Thyroid gland (tissue), 4 donors: ENCODE measurements at places on chromosomes 1 and 21. TPM values are rescaled to one million over a fixed set of nuclear protein-coding genes. Genes with fewer than 3 reads are reported as not detected.

DNA sequence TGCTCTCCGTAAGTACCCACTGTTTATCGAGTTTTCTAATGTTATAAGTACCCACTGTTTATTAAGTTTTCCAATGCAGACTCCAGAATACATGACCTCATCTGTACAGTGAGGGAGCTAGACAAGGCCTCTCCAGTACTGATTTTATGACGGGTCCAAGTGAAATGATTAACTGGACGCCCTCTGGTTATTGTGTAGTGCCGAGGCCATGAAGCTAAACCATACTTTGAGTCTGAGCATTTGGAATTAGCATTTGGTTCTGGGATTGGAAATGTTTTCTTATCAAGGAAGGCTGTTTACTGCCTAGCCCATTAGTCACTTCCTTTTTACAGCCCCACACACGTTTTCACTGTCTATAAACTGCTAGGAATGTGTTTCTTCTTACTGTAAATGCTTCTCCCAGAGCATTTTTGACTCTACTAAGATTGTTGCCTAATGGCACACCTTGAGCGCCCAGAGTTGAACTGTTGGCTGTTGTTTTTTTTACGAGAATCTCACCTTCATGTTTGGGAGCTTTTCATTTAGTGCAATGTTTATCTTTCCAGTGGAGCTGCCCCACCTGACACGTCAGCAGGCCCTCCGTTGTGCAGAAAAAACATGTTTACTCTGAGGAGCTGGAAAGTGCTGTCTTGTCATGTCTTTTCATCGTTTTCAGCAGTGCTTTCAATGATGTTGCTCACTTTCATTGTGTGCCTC lies 26.9 kb downstream of the SPATA46 start:
- no peak for DNase-seq

The SLC50A1 gene
- 42.2 TPM for total RNA-seq

- no peak for DNase-seq
Measured at GRCh38 chr1:205578780-205579571, 52.8 kb downstream of the ELK4 start.

DNA sequence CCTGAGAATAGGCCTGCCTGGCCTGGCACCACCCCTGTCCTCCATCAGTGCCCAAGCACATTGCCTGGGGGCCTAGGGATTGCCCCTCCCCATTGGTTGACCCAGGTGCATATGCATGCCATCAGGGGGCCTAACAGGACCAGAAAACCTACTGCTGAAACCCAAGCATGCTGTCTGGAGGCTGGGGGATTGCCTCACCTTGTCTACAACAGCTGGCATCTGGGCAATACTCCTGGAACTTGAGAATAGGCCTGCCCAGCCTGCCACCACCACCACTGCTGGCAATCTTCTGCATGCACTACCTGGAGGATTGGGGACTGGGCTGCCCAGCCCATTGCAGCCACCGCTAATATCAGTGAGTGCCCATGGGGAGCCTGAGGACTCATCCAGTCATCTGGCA lies 56.1 kb upstream of the BCL10 start:
- DNase-seq: no peak

GRCh38 chr1:4079815-4080214 lies 179.7 kb upstream of the C1orf174 start:
- DNase-seq: no peak

DNA sequence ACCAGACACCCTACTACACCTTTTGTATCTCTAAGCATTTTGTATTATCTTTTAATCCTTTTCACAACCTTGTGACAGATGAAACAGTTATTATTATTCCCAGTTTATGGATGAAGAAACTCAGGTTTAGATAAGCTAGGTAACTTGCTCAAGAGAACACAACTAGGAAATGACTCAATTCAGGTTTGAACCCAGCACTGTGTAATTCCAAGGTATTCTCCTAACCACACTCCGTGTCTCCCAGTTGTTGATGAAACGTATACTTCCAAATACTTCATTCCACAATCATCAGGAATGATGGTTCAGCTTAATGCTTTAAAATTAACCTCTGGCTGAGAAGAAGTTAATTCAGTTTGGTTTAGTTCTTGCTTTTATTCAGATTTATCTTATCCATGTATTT lies 51.7 kb upstream of the MRPS6 start:
- no peak for DNase-seq

The ARPC5 gene
- 158 TPM for total RNA-seq

The PFKFB2 gene
- total RNA-seq: 87.7 TPM

DNA sequence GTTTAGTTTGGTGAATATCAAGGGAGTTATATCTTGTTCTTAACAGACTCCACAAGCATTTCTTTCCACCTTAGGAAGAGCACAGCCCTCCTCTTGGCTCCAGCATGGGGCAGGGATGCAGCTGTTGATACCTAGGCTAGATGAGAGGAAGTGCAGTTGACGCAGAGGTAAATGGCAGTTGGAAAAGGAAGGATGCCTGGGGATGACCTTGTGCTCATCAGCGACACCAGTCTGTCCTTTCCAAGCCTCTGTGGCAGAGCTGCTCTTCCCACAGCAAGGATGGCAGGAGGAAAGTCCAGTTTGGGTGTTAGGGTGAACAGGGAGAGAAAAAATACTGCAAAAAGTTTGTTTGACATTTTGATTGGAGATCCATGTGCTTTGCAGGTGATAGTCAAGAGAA lies 6.2 kb downstream of the PROX1 start:
- DNase-seq: no peak

The GJC2 gene
- total RNA-seq: 2.8 TPM

DNA sequence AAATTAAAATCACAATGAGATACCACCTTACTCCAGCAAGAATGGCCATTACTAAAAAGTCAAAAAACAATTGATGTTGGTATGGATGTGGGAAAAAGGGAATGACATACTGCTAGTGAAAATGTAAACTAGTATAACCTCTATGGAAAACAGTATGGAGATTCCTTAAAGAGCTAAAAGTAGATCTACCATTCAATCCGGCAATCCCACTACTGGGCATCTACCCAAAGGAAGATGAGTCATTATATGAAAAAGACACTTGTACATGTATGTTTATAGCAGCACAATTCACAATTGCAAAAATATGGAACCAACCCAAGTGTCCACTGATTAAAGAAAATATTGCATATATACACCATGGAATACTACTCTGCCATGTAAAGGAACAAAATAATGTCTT lies 37.2 kb downstream of the SUSD4 start:
- DNase-seq: no peak

DNA sequence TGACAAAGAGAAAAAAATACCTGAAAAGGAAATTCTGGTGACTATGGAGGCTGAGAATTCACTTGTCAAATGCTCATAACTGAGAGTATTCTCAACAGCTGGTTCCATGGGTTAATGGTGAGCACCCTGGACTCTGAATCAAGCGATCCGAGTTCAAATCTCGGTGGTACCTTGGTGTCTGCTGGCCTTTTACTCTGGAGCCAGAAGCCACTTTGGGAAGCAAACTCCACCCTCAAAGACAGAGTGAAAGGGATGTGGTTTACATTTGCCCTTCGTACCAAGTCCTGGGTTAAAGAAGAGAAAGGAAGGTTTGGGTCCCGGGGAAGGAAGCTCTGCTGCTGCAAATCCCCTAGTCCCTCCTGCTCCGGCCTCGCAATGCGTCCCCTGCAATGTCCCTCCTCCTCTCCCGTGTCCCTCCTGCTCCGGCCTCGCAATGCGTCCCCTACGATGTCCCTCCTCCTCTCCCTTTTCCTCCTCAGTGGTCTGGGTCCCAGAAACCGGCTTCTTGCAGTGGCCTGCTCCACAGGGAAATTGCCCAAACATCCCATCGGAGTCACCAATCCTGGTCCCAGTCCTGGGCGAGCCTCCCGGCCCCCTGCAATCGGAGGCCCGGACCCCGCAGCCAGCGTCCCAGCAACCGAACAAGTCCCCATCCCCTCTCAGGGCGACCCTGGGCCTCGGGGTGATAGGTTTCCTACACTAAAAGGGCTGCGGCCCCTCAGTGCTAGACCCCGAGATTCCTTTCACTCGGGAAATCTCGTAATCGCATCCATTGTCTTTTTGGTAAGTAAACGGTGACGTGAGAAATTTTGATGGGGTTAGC lies 129.4 kb downstream of the PPIAL4G start:
- DNase-seq: no peak

- DNase-seq: peak; percentile 44
Measured at GRCh38 chr21:33286600-33287456, 20.7 kb downstream of the IL10RB start.

DNA sequence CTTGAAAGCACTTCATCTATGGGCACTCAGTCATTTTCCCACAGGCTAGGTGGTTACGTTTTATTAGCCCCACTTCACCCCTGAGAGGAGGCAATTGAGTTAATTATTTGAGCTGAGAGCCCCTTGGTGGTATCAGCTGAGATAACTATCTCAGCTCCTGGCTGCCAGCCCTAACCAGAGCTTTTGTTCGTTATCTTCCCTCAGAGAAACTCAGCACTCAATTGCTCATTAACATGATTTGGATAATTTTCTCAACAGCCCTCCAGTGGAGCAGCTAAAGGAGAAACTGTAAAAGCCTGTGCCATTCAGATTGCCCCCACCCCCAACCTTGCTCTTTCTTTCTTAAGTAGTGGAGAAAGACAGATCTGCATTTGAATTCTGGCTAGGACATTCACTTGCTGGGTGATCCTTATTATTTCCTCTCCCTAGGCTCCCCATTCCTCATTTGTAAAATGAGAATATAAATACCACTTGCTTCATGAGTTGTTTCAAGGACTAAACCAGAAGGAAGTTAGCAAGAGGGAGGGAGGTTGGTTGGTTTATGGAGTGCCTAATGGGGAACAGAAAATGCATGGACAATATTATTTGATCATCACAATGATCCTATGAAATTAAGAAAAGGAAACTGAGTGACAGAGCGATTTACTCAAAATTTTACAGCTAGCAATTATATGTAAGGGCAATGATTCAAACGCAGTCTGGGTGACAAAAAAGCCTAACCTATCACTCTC lies 218.7 kb upstream of the FGGY start:
- DNase-seq: no peak

The RNU1-3 gene
- total RNA-seq: under 0.01 TPM

GRCh38 chr1:54114955-54115354 lies 37.8 kb downstream of the CDCP2 start:
- DNase-seq: no peak

GRCh38 chr1:153422450-153423068 lies 6.2 kb downstream of the S100A7A start:
- peak; percentile 74 for DNase-seq

- DNase-seq: no peak
Measured at GRCh38 chr1:31715873-31716220, 12.0 kb upstream of the COL16A1 start.

GRCh38 chr1:37009521-37009920 lies 24.8 kb downstream of the GRIK3 start:
- no peak for DNase-seq

The OR2T11 gene
- not detected for total RNA-seq

DNA sequence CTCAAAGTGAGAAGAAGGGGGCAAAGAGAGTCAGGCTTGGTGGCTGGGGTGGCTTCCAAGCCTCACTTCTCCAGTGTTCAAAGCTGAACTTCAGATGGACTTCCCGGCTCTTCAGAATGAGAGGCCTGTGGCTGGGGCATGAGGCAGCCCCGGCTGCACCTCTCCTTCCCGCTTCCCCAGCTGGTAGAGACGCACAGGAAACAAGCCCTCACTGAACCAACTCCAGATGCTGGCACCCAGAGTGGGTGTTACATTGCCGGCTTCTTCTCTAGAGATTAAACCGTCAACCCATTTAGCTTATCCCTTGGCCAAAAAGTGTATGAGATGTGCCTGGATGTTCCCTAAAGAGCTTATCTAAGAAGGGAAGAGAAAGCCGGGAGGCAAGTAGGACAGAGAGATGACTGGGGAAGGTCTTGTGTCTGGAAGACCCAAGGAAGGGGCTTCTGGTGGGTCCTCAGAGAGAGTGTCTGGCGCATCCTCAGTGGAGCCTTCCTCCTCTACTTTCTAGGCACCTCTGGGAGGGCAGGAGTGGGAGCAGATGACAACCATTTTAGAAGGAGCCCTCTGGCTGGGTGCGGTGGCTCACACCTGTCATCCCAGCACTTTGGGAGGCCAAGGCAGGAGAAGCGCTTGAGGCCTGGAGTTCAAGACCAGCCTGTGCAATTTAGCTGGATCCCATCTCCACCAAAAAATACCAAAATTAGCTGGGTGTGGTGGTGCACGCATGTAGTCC lies 2.0 kb downstream of the ADAMTSL4 start:
- DNase-seq: no peak

The RAB3B gene
- total RNA-seq: not detected

GRCh38 chr1:208637181-208637580 lies 393.0 kb upstream of the PLXNA2 start:
- no peak for DNase-seq

The SLC44A3 gene
- 6.7 TPM for total RNA-seq

- no peak for DNase-seq
Measured at GRCh38 chr1:11722538-11722937, 13.4 kb upstream of the AGTRAP start.

The TMEM52 gene
- not detected for total RNA-seq

DNA sequence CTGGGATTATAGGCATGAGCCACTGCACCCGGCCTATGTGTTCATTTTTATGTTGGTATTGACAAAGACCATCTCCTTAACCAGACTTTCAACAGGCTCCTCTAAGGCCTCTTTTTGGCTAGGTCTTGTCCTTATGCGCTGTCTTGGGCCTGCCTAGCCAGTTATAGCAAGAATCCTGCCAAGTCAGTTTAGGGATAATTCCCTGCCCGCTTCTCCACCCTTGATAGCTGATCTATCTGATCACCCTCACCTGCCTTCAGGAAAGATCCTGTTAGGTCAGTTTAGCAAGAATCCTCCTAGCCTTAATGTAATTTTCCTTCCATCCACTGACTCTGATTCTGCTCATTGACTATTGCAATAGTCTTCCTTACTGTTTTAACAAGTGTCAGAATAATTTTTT lies 2.4 kb upstream of the B4GALT3 start:
- DNase-seq: no peak

The NBPF6 gene
- total RNA-seq: not detected

DNA sequence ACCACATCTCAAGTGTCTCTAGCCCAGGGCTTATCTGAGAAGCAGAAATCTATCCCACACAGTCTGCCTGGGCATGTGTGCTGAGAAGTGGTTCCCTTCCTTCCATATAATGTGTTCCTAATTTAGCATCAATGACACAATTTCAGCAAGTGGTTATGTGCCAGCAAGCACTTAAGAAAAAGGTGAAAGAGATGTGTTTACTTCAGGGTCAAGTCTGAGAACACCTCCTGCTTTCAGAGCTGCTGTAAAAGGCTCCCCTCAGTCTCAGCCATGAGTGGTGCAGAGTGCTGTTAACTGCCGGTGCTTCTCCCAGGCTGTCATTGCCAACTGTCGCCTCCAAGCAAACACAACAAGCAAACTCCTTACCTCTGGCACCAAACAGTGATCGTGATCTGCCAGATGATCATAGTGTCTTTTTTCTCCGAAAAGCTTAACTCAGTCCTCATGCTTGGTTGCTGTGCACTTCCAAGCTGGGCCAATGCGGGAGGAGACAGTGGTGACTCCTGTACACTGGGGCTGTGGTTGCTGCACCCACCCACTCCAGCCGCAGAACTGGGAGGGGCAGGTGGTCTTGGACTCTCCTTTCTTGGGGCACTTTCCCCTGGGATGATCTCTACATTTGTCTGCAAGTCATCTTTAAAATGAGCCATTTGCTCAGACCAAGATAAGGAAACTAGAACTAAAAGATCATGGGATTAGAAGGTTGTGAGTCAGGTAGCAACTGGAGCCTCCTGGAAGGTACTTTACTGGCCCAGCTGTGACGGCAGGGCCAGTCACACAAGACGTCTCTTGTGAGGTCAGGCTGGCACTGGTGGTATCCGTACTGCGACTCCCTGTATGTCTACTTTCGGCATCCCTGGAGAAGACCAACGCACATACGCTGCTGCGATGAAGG lies 32.4 kb downstream of the ATP1A1 start:
- no peak for DNase-seq
